OCI-M1 (cell line): ENCODE measurements at places on chromosomes 6 and 20.
A peak's percentile ranks its signal among the peaks of the same experiment; 100 is the strongest.

DNA sequence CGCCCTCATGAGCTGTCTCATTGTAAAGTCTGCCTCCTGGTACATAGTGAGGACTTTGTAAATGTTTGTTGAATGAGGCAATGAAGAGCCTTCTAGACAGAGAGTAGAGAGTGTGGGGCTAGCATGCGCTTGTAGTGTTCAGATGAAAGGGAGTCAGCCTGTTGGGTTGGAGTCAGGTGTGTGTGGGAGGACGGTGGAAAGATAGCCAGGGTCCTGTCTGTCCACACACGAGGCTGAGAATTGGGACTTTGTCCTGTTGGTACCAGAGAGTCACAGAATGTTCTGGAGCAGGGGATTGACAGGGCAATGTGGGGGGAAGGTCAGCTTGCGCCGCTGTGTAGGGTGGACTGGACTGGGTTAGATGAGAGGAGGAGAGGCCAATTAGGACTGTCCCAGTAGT, 58.6 kb downstream of the RIOK1 start:
- no peak for DNase-seq

DNA sequence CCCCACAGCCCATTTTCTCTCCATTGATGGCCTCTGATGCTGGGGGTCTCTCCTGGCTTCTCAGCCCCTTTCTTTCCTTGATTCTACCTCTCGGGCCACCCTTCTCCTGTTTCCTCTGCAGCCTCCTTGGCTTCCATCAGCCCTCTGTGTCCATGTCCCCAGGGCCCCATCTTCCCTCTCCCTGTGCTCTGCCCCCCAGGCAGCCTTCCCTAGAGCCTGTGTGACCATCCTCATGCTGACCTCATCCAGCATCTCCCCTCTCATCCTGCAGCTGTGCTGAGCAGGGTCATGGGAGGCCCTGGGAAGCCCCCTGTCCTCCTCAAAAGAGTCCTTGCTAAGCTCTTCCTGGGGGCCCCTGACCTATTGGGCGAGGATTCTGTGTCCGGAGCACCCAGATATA, 73.4 kb upstream of the NNAT start:
- no peak for DNase-seq

DNA sequence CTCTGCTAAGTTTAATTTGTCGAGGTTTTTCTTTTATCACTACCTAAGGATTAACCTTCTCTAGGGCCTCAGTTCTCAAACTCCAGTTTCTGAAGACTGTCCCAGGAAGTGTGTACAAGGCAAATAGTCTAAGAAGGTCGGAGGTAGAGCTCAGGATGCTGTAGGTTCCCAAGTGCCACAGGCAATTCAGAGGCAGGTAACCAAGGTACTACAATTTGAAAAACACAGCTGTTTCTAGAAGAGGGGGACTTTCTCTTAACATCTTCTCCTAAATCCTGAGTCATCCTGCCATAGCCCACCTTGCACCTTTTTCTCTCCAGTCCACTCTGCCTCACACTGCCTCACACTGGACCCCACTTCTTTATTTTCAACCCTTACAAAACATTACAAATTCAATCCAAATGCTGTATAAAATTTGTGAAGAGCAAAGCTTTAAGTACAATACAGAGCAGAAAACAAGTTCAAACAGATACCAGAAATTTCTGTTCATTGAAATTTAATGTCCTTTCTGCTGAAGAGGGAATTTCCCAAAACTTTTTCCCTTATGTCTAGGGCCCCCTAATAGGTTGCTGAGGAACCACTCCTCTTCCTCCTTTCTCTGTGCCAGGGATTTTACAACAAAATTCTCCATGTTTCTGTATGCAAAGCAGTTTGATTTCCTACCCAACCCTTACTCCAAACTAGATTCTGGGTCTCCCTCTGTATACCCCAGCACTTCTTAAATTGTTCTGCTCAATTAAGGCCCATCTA, 43.0 kb downstream of the FRK start:
- DNase-seq = no peak

DNA sequence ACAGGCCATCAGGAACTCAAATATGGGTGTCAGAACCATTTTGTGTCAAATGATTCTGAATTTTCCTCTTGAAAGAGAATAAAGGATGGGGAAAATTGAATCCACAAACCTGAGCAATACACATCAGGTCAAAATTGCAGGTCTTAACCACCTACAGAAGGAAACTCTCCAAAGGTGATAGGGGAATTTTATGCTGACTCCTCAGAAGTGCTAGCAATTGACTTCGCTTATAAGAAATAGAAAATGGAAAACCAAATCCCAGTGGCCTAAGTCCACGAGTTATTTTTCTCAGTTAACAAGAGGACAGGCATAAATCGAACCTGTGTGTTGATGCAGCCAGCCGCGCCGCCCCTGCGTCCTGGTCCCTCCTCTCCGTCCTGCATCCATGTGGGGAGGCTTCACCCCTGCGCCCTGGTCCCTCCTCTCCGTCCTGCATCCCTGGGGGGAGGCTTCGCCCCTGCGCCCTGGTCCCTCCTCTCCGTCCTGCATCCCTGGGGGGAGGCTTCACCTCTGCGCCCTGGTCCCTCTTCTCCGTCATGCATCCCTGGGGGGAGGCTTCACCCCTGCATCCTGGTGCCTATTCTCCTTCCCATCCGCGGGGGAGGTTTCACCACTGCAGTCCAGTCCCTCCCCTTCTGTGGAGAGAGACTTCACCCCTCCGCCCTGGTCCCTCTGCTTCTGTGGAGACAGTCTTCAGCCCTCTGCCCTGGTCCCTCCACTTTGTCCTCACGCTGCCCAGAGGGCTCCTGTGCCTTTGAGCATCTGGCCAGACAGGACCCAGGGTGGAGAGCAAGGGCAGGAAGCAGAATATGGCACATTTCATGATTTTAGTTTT, 230.3 kb downstream of the SMOC2 start:
- DNase-seq = no peak

GRCh38 chr6:49841424-49841823, 24.9 kb downstream of the CRISP1 start:
- DNase-seq = peak; percentile 73

DNA sequence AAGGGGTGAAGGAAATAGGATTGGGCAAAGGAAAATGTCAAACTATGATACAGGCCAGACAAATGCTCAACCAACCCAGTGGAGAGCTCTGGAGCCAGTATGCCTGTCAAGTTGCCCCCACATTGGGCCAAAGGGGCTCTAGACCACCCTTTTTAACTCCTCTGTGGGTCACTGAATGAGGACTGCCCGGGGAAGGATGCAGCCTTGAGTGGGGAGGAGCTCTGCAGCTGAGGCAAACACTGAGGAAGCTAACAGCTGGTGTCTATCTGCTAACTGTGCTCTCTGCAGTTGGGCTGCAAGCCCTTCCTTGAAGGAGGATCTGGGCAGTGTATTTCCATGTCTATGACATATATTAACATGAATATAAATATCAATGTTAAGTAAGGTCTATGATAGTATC, 98.4 kb upstream of the PRSS16 start:
- DNase-seq = no peak

DNA sequence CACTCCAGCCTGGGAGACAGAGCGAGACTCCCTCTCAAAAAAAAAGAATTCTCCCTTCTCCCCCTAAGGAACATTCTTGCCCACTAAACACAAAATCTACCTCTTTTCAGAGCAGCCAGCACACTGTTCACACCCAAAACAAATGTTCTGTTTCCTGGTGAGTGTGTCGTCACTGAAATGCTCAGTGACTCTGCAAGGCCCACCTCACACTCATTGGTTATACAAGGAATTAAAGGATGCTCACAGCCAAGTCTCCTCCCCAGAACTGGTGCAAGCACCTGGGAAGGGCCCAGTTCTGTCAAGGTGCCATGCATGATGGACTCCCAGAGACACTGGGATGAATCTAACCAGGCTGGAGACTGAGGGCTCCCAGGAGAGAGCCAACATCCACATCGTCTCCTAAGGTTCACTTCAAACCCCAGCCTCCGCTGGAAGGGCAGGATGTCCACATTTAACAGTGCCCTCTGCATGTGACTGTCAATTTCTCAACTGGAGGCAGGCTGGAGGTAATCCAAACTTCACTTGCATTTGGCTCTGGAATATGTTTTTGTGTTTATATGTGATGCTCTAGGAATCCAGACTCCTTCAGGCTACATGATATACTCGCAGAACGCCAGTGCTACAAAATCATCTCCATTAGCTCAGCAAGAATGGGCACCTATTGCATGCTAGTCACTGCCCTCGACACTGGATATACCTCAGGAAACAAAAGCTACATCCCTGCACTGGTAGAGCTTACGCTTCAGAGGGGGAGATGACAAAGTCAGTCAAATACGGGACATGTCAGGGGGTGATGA, 7.1 kb downstream of the RRBP1 start:
- no peak for DNase-seq

DNA sequence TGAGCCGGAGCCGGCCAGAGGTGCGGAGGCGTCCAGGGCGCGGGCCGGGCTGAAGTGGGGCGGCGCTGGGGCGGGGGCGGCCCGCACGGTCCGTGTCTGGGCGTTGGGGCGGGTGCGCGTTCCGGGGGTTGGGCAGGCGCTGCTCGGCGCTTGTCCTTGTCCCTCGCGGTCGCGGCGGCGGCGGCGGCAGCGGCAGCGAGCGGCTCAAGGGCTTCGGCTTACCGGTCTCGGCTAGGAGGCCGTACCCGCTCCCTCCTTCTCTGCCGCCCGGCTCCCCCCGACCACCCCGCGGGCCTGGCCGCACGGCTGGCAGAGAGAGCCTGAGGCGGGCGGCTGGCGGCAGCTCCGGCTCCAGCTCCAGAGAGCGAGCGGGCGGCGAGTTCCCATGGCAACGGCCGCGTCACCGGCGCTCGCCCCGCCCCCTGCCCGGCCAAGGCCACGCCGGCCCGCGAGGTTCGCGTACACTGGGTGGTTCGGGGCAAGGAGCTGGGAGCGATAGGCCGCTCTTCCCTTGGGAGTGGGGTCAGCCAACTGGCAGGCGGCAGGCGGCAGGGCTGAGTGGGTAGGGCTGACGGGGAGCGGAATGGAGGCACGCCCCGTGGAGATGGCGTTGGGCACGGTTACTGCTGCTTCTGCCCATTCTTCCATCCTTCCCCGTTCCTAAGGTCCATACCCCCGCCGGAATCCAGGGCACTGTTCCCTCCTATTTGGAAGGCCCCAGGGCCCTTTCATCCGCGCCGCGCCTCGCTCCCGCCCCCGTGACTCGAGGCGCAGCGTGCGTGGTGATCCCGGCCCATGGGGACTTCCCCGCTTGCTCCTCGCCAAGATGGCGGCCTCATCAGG, at the start of gene LRRC73:
TSS of gene LRRC73 (minus strand) at position 363 of the 843 bp plus-strand sequence. CDS start 561 bp downstream, outside the sequence.
- peak; percentile 88 for DNase-seq

- no peak for DNase-seq
Measured at GRCh38 chr6:23282252-23283021, 713.1 kb downstream of the HDGFL1 start.

DNA sequence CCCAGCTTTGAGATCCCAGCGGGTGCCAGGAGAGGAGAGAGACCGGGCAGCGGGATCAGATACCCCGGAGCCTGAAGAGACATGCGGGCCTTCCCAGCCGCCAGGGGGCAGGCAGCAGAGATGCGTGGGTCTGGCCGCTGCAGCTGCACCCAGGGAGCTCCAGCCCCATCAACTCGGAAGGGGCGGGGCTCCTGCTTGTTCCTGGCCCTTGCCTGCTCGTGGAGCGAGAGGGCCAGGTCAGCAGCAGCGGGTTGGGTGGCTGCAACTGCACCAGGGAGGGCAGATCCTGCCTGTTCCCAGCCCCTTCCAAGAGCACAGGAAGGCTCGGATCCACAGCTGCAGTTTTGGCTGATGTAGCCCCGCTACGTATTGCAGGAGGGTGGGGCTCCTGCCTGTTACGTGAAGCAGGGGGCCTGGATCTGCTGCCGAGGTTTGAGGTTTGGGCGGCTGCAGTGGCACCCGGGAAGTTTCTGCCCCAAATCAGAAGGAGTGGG, 532.8 kb downstream of the RFPL4B start:
- DNase-seq = no peak

- DNase-seq = no peak
Measured at GRCh38 chr6:170254315-170255213, 36.3 kb downstream of the DLL1 start.

GRCh38 chr6:70124882-70125545, 177.9 kb downstream of the COL9A1 start:
- DNase-seq = no peak

GRCh38 chr20:6061544-6061943, 7.7 kb upstream of the LRRN4 start:
- no peak for DNase-seq

DNA sequence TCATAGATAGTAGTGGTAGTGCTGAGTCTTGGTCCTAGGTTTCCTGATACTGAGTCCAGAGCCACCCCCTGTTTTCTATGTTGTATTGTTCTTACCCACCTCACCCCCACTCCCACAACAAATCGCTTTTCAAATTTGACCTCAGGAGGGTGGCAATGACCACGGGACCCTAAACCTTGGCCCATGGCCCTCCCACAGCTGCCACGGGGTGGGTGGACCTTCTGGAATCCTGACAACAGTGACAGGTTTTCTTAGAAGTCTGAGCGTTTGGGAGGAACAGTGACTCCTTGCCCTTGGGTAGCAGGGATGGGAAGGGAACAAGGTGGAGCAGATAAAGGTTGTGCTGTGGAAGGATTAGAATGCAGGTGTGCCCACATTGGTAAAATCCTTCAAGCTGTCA, 36.9 kb downstream of the TGM3 start:
- DNase-seq = no peak
